ENCODE measurements at places on chromosomes 5 and 9.
A peak's percentile ranks its signal among the peaks of the same experiment; 100 is the strongest.

GRCh38 chr5:91206734-91207133, 176.4 kb downstream of the ARRDC3 start:
- no peak for DNase-seq

DNA sequence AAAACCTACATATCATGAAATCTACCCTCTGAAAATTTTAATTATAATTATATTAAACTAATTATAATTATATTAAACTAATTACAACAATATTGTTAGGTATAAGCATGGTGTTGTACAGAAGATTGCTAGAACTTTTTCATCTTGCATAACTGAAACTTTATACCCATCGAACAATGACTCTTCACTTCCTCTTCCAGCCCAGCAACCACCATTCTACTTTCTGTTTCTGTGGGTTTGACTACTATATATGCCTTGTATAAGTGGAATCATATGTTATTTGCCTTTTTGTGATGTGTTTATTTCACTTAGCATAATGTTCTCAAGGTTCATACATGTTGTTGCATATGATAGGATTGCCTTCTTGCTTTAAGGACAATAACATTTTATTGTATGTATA, 274.2 kb upstream of the CCNH start:
- DNase-seq = no peak

DNA sequence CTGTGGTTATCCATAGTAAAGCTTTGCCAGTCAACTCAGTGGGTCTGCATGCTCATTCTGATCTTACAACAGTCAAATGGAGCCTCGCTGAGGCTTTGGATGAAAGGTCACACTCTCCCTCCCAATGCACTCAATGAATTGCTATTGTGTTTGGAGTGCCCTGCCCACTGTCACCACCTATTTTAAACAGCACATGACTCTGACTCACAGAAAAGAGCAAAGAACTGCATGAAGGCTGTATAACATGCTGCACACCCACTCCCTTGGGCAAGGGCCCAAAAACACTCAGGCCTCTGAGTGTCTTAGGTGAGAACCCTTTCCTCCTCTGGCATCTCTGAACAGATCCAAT, 118.7 kb upstream of the CCDC112 start:
- no peak for DNase-seq

- DNase-seq = no peak
These were observed 47.1 kb downstream of the ANKH start for GRCh38 chr5:14824499-14824898.

DNA sequence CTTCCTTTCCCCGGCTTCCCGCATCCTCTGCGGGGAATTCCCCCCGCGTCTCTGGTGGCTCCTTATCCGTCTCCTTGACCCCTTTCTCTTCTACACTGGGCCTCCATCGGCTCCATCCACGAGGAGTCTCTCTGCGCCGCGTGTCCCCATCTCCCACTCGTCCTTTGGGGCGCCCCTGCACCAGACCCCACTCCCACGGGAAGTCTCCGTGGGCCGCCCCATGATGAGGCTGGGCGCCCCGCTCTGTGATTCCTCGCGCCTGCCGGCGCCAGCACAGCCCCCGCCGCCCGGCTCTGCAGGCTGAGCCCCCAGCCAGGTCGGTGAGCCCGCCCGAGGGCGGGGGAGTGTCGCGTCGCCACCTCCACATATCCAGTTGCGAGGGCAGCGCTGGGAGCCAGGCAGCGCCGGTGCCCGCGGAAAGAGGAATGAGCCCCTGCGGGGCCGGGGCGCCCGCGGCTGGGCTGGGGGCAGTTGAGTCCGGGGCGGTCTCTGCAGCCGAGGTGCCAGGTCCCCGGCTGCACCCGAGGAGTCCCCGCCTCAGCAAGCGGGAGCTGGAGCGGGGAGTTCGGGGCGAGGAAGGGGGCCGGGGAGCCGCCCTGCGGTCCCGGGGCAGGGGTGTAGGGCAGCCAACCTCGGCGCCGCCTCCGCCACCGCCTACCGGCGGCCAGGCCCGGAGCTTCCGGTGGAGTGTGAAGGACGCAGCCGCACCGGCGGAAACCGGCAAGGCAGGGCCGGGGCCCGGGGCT, 2.1 kb upstream of the TRAF1 start:
- DNase-seq = peak; percentile 80

DNA sequence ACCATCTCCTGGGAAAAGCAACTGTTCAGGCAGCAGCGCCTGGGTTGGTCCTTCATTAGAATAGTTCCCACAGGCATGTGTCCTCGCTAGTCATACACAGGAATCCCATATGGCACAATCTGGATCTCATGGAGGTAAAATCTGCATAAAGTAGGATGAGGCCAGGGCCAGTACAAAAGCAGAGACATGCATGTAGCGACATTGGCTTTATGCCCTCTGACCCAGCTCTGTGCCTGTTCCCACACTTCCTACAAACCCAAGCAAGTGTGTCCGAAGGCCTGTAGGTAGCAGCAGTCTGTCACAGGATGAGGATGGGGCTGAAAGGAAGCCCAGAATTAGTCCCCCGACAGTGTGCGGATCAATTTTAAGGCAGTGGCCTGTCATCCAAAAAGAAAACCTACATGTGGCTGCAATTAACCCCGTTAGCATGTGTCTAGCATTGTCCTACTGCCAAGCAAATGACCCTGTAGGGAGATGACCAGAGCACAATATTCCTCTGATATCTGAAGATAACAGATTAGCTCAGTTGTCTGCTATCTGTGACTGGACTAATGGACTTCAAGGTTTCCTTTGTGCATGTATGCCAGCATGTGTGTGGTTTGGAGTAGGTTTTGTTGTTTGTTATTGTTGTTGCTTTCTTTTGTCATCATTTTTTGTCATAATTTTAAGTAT, 178.8 kb downstream of the TMEM161B start:
- DNase-seq = no peak

DNA sequence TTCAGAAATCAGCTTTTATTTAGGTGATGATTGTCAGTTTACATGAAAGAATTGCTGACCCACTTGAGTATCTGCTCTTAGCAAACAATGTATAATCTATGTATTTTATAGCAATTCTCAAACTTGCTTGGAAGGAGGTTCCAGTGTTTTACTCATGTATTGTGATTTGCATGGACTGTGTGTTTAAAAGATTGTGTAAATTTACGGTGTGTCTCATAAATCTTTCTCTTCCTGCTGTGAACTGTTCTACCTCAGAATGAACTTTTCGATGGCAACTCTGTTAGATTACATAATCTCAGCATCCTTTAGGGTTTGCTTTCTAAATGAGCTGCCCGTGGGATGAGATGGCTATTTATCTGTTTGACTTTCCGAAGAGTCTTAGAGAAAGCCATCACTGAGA, 122.5 kb downstream of the MEF2C start:
- DNase-seq = no peak

DNA sequence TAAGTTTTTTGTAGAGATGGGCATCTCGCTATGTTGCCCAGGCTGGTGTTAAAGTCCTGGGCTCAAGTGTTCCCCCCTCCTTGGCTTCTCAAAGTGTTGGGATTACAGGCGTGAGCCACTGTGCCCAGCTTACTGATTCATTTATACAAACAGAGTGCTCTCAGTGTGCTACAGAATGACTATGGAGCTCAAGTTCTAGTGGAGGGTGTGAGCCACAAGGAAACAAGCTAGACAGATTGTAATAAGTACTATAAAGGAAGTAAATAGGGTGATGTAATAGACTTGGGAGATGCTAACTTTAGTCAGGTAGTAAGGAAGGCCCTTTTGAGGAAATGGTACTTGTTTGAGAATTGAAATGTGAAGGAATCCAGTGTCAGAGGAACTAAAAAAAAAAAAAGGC, 1.7 kb upstream of the TMEM267 start:
- no peak for DNase-seq

- no peak for DNase-seq
These were observed 29.3 kb downstream of the ATP6V0E1 start for GRCh38 chr5:173012882-173013281.
